Stimulated activated CD8-positive, alpha-beta memory T cell treated with anti-CD3 and anti-CD28 coated beads, Interleukin-2, amount 100 ng/mL, for 48 hours (primary cell): ENCODE measurements at places on chromosomes 3 and 15.

- DNase-seq = no peak
These were observed 40.3 kb upstream of the TSC22D2 start for GRCh38 chr3:150367757-150368156.

GRCh38 chr3:186605561-186606545 is 7.0 kb upstream of the AHSG start:
- DNase-seq = no peak

GRCh38 chr3:37885814-37886213 is 24.1 kb downstream of the CTDSPL start:
- no peak for DNase-seq

DNA sequence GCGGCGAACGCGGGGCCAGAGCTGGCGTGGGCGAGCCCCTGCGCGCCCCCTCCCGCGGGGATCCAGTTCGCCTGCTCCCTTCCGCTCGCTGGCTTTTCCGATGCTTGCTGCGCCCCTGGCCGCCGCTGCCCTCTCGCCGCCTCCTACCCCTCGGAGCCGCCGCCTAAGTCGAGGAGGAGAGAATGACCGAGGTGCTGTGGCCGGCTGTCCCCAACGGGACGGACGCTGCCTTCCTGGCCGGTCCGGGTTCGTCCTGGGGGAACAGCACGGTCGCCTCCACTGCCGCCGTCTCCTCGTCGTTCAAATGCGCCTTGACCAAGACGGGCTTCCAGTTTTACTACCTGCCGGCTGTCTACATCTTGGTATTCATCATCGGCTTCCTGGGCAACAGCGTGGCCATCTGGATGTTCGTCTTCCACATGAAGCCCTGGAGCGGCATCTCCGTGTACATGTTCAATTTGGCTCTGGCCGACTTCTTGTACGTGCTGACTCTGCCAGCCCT is 721 bp downstream of the P2RY1 start:
- DNase-seq = no peak

DNA sequence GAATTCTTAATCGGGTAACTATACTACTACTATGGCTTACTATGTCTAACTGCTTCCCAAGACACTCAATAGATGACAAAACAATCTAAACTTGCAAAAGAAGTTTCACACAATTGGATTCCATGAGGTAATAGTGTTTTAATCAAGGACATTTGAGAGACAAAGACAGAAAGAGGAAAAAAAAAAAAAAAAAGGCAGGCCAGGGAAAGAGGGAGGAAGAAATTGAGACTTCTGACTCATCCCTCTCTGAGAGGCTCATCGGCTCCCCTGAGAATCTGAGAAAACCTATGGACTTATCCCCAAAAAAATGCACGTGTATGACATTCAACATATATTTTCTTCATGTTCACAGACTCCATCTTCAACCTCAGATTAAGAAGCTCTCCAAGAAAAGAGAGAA is 61.0 kb downstream of the SCAPER start:
- DNase-seq = no peak

DNA sequence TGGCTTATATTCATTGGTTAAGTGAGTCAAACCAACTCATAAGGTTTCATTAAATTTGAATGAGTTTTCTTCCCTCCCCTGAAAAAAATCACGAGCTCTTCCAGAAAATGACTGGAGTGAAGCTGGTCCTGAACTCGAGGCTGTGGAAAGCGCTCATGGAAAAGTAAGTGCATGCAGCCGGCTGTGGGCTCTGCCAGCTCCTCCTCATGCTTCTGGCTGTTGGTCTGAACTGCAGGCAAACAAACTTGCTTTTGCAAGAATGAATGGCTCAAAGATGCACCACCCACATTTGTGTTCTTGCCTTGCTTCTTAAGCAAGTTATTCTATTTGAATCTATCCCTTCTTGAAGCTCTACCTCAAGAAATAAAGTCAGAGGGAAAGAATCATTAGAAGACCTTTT is 6.2 kb downstream of the ETV5 start:
- DNase-seq = no peak

GRCh38 chr15:80837006-80837405 is 57.8 kb downstream of the CEMIP start:
- no peak for DNase-seq

DNA sequence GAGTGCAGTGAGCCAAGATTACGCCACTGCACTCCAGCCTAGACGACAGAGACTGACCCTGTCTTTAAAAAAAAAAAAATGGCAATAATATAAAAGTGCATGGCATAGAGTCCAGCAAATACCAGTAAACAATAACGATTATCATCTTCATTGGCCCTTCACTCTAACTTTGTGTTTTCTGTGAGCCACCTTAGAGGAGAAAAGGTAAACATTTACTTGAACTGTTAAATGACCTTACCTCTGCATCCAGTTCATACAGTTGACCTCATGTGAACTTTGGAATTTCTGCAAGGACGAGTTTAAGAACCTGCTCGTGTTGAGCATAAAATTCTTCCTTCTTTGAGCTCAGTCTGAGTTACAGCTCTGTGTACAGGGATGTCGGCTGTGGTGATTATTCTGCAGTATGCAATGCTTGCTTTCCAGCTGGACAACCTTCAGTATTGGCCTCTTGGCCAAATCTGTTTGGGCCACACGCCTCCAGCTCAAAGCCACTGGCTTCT is 56.6 kb downstream of the RLBP1 start:
- no peak for DNase-seq

GRCh38 chr3:151367448-151367847 is 17.1 kb downstream of the P2RY12 start:
- no peak for DNase-seq

DNA sequence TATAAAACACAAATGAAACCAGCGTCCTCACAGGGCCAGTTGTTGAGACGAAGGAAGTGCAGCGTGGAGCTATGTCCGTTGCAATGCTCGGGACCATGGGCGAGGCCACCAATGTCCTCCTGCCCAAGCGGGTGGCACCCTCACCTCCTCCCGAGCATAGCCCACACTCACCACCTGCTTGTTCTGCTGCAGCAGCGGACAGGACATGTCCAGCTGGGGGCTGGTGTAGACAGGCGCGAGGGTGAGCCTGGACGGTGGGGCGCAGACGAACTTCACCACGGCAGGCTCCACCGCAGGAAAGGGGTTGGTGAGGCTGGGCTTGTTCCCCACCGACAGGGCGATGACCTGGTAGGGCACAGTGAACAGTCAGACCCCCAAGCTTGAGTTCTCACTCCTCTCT is 62.1 kb downstream of the NUP210 start:
- DNase-seq = no peak

DNA sequence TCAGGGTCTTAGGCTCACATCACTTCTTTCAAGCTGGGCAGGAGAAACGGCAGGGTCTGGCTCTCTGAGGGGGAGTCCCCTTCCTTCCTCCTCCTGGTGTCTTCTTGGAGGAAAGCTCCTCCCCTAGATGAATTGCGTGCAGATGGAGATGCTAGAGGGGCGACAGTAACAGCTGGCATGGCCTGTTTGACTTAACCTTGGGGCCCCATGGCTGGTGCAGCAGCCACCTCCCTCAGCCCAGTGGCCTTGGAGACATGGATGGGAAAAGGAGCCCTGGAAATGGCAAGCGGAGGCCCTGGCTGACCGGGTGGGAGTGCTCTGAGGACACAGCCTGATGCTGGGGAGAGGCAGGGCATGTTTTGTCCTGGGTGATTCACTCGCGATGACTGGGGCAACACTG is 20.2 kb downstream of the PAK6 start:
- no peak for DNase-seq

DNA sequence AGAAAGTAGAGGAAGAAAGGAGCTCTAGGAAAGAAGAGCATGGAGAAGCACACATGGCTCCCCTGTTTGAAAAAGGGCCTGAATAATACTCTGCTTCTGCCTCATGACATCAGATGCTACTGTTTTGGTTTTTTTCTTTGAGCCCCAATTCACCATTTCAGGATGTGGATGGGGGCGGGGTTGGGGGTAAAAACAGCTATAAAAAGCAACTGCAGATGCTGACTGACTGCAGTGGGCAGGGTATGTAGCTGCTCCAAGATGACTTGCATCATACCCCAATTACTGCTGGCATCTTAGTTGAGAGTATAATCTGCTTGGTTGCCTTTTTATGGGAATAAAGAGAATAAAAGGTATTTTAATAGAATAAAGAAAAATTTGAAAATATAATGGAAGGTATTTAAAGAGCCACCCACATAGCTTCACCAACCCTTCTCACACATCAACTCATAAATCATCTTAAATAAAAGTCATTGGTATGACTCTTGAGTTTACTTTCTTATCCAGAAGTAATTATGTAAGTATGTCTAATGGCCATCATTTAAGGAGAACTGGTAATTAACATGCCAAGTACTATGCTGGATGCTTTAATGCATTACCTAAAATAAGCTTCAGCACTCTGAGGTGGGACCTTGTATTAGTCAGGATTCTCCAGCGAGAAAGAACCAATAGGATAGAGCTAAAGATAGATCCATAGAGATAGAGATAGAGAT is 36.4 kb upstream of the TMEM45A start:
- DNase-seq = no peak

GRCh38 chr3:52120556-52121463 is 33.4 kb downstream of the POC1A start:
- no peak for DNase-seq

GRCh38 chr3:152656972-152657355 is 178.0 kb upstream of the P2RY1 start:
- no peak for DNase-seq

DNA sequence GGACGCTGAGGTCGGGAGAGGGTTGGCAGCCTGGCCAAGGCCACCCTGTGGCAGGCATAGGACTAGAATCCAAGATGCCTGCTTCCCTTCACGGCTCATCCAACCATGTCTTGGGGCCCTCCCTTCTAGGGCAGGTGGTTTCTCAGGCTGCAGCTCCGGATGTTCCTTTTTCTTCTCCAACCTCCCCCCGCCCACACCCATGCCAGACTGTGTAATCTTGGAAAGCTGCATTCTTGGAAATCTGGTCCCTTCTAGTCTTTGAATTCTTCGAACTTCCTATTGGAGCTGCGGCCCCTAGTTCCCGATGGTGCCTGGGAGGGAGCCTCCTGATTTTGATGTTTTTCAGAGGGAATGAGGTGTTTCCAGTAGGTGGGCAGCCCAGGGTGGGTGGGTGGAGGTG is 109.8 kb downstream of the FBLN2 start:
- DNase-seq = no peak

DNA sequence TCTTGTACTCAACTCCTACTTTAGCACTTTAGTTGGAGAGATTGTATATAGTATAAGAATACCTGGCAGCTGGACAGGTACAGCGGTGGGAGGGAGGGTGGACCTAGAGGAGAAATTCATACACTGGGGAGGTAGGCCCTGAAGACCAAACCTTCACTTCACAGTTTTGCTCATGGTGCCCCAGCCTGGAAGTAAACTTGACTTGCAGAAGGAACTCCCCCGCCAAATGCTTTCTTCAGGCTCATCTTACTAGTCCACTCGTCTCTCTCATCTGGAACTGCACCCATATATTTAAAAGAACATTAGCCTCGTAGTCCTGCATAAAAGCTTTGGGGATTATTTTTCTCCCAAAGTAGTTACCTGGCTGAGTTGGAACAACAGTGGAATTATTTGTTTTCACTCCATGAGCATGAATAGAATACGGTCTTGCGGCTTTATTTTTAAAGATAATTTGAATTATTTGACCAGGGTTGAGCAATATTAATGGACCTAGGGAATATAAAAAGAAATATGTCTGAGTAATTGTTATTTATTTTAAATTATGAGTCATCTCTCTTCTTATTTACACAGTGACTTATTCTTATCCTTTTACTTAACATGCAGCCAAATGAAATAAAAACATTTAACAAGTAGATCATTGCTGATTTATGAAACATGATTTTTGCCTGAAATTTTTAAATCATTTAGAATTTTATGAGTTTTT is 25.5 kb upstream of the CP start:
- no peak for DNase-seq

- DNase-seq = peak; percentile 12
These were observed 59.7 kb downstream of the RAP2B start for GRCh38 chr3:153221748-153222162.

GRCh38 chr15:39669661-39670060 is 88.8 kb downstream of the THBS1 start:
- no peak for DNase-seq

GRCh38 chr3:155435821-155436220 is 142.3 kb upstream of the STRIT1 start:
- no peak for DNase-seq

GRCh38 chr3:169668072-169668956 is 4.8 kb upstream of the MECOM start:
- no peak for DNase-seq

GRCh38 chr3:122946185-122946584 is 81.4 kb downstream of the SEMA5B start:
- no peak for DNase-seq

GRCh38 chr3:193743702-193744047 is 150.7 kb downstream of the OPA1 start:
- no peak for DNase-seq

GRCh38 chr3:88248658-88249057 is 98.9 kb downstream of the C3orf38 start:
- no peak for DNase-seq

DNA sequence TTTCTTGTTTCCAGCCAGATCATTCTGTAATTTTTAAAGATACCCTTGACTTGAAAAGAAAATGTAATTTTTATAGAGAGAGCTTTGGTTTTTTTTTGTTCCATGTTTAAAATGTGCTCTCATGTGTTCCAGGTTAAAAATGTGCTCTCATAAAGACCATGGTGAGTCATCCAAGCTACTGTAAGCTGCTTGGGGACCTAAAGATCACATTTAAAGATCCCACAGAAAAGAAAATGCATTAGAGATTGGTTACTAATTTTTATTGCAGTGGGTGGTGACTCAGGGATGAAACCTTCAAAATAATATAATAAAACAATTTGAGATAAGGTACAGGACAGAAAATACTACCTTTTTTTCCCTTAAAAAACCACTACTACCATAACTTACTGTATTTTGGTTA is 11.0 kb downstream of the TCF12 start:
- DNase-seq = no peak

DNA sequence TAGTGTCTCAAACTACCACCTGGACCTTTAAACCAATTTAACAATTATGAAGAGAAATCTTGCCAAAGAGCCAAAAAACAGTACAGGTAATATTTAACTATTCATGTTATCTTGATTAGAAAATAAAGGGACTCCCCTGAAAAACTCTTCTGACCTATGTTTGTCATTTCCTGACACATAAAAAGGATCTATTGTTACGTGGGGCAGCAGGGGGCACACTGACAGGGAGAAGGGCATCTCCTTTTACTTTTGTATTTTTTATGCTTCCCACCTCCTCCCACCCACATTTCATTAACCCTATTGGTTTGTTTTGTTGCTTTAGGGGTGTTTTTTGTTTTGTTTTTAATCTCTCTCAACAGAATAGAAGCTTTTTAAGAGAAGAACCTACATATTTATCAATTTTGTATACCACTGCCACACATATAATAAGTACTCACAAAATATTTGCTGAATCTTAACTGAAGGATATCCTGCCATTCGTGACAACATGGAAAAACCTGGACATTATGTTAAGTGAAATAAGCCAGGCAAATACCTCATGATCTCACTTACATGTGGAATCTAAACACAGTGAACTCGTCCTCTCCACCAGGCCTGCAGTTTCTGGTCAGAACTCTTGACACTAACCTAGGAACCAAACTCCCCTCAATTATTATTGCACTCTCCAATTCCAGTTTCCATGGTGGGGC is 17.7 kb downstream of the STAG1 start:
- no peak for DNase-seq
